ENCODE measurements at places on chromosomes 1 and 21.

GRCh38 chr1:86573763-86574484 lies 27.0 kb downstream of the CLCA4 start:
- DNase-seq = no peak

GRCh38 chr21:16085421-16085820 lies 355.6 kb downstream of the USP25 start:
- no peak for DNase-seq

DNA sequence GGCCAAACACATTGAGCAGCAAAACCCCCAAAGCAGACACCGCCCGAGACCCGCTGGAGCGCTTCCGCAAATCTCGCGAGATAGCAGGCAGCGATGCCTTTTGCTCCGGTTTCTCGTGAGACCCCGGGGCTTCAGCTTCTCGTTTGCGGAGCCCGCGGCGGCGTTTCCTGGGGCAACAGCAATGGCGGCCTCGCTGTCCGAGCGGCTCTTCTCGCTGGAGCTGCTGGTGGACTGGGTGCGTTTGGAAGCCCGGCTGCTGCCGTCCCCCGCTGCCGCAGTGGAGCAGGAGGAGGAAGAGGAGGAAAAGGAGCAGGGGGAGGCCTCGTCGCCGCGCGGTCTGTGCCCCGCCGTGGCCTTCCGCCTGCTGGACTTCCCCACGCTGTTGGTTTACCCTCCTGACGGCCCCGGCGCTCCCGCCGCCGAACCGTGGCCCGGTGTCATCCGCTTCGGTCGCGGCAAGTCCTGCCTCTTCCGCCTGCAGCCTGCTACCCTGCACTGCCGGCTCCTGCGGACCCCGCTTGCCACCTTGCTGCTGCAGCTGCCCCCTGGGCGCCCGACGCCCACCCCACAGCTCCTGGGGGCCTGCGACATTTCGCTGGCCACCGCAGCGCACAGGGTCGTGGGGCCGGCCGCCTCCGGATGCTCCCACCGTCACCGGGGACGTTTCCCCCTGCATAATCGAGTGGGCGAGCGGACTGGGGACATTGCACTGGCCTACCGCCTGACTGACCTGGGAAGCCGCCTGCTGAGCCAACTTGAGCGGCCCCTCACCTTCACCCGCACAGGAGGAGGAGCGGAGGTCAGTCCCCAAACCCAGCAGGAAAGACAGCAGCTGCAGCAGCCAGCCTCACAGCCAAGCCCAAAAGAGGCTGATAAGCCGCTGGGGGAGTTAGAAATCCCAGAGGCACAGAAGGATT lies at the start of gene MAP10:
TSS of gene MAP10 (plus strand) at position 148 of the 917 bp plus-strand sequence. CDS start at position 182, 34 bp downstream.
- peak; percentile 44 for DNase-seq

GRCh38 chr1:43235451-43236121 lies 34.2 kb upstream of the TMEM125 start:
- DNase-seq = no peak

DNA sequence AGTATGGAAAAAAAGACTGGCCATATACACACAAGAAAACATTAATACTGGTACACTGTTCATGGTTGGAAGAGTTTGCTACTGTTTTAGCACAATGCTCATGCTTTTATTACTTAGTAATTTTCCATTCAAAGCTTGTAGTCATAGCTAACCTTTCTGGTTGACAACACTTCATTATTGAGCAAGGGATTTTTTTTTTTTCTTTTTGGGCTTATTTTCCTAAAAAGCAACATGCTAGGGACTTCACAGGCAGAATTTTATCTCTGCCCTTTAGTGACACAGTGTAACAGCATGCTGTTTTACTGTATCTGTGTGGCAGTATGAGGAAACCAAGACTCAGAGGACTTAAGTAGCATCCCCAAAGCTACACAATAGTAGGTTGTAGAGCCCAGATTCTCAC lies 58.5 kb downstream of the FGGY start:
- no peak for DNase-seq

DNA sequence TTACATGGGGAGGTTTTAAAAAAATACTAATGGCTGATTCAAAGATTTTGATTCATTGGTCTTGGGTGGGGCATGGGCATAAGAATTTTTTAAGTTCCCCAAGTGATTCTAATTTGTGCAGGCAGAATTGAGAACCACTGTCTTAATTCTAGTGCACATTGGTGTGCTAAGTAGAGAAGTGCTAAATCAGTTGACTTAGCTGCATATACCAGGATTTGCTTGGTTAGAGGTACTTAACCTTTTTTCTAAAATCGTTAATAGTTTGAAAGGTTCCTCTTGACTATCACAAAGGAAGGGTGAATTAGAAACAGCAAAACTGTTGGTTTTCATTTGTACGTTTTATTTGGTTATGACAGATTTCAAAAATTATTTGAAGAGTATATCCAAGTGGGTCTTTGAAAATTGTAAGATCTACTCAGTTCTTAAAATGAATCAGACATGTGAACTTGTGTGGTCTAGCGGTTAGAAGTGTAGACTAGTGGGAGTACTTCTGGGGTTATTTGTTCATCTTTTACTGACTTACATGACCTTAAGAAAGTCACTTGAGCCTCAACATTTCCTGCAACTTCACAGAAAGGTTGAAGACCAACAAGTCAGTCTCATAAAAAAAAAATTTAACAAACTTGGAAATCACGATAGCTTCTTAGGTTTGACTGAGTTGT lies 66.7 kb downstream of the RPAP2 start:
- no peak for DNase-seq

- no peak for DNase-seq
Measured at GRCh38 chr1:156230473-156230837, 11.5 kb upstream of the BGLAP start.
